ENCODE measurements at places on chromosomes 7 and 10.
A peak's percentile ranks its signal among the peaks of the same experiment; 100 is the strongest.

DNA sequence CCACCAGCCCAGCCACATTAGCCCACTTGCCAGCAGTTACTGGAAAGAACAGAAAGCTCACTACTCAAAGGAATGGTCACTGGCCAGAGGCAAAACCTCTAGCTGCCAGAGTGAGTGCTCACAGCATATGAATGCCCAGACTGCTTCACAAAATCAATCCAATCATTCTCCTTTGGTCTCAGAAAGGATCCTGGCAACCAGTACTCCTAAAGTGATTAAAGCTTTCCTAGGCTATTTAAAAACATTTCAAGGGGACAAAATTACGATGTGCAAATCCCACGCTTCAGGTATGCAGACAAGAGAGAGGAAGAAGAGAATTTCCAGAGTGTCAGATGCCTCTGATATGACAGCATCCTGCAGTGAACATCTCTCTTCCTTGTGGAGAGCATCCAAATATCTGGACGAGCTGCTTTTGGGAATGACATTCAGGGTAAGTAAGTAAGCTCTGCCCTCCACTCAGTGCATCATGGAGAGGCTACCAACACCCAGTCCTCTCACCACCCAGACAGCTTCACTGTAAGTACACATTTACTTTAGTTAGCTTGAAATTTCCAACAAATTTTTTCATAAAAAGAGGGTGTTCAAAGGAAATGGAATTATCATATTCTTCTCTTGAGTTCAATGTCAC, 25.1 kb downstream of the ICA1 start:
- no peak for DNase-seq

DNA sequence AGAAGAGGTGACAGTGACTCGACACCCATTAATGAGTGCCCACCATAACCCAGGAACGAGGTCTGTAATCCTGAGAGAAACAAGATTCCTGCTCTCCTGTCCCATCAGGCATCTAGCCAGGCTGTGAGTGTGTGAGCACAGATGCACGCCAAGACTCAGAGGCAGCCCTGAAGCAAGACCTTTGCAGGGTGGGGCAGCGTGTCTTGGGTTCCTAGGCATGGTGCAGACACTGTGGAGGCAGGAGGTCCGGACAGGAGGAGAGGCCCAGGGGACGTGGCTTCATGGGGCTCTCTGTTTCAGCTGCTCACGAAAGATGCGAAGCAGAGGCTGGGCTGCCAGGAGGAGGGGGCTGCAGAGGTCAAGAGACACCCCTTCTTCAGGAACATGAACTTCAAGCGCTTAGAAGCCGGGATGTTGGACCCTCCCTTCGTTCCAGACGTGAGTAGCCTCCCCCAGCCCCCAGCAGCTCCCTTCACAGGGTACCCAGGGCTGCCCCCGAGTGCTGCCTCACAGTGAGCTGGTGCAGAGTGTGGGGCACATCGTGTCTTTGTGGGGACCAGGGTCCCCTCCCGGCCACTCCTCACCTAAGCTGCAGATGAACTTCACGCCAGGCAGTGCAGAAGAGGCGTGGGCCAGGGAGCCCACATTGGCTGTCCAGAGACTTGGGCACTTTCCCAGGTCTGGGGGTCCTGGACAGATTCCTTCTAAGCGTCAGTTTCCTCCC, 94.5 kb downstream of the RGS10 start:
- DNase-seq, result no peak

DNA sequence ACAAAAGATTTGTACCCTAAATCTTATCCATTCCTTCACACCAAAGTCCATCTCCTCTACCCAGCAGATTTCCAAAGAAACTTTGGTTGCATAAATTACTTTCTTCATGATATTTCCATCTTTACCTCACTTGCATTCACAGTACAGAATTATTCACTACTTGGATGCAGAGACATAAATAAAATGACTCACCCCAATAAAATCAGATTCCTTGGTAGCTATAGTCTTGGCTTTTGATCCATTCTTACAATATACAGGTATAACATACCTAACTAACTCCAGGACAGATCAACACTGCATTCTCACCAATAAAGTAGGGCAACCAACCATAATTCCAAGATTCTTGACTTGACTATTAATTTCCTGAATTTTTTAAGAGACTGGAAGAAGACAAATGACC, 815.1 kb downstream of the MAGI2 start:
- no peak for DNase-seq

GRCh38 chr7:38257350-38257677, 16.1 kb downstream of the TARP start:
- no peak for DNase-seq

GRCh38 chr10:44888886-44889285, 22.3 kb upstream of the TMEM72 start:
- DNase-seq, result no peak

DNA sequence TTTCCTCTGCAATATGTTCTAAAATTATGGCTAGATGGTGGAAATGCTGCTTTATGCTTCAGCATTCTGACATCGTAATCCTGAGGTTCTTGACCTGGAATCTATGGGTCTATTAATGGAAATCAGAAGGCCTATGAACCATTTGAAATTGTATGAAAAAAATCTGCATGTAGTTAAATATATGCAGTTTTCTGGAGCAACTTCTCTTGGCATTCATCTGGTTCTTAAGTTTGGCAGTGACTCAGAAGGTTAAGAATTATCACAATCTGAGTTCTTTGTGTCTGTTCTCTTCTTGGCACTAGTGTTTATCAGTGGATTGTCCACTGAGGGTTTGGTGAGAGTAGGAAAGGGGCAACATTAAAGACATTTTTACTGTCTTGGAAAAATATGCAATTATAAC, 71.1 kb upstream of the FZD1 start:
- DNase-seq, result no peak

- no peak for DNase-seq
Measured at GRCh38 chr7:130954918-130955564, 221.0 kb upstream of the KLF14 start.

GRCh38 chr10:103752680-103753248, 102.6 kb downstream of the SH3PXD2A start:
- peak; percentile 51 for DNase-seq

DNA sequence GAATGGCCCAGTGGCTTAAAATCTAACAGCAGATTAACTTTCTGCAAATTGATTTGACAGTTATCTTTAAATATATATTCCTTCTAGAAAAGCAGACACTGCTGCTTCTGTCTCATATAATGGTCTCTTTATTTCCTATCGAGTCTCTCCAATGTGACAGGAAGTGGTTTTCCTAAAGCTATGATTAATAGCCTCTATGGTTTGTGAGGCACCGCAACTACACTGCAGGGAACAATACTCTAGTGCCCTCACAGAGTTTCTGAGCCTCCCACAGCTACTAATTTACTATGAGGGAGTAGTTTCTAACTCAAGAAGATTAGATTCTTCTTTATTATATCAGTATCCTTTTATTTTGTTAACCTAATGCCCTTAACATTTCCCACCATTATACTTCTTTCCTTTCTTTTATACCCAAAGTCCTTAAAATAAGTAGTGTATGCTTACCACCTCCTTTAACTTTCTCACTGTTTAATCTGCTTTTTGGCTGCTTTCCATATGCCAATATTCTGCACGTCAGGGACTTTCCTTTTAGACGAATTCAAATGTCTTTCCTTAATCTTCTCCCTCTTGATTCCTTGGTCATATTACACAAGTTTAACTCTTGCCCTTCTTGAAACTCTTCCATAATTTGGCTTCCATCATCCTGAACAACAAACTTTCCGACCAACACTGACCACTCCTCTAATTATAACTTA, 23.8 kb upstream of the AHR start:
- no peak for DNase-seq

DNA sequence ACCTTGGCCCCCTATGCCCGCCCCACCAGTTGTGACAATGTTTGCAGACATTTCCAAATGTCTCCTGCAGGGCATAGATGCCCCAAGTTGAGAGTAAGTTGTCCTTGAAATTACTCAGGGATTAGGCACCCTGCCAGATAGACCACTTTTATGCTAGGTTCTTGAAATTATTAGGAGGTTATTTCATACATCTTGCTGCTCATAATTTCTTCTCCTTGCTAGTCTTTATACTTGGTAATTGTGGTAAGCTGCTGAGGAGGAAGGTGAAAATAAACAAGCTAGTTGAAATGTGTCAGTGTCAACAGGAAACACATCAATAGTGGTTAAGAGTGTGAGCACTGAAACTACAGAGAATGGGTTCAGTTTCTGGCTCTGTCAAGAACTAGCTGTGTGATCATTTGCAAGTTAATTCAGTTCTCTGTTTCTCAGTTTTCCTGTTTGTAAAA, 63.7 kb upstream of the AOAH start:
- DNase-seq, result no peak

- DNase-seq, result peak; percentile 87
Measured at GRCh38 chr7:76233538-76234281, 32.0 kb downstream of the SRRM3 start.
